ENCODE measurements at places on chromosomes 3 and 15. TPM values are rescaled to one million over a fixed set of nuclear protein-coding genes. Genes with fewer than 3 reads are reported as not detected.

The UBA7 gene
- total RNA-seq = 5.8 TPM

The FANCD2OS gene
- not detected for total RNA-seq

The CHST2 gene
- 0.36 TPM for total RNA-seq

The GRIP2 gene
- total RNA-seq = not detected

The AGBL1 gene
- not detected for total RNA-seq

The GOLGA6L7 gene
- not detected for total RNA-seq

The GOLGA8K gene
- not detected for total RNA-seq

The NUP210 gene
- 14.6 TPM for total RNA-seq

The AHSG gene
- total RNA-seq = not detected

The CYP11A1 gene
- 0.30 TPM for total RNA-seq

The BSN gene
- 0.23 TPM for total RNA-seq

The INKA1 gene
- total RNA-seq = not detected

The SLC6A1 gene
- total RNA-seq = not detected

The TPRA1 gene
- 80.4 TPM for total RNA-seq

The CPA3 gene
- not detected for total RNA-seq

The NOX5 gene
- not detected for total RNA-seq

The CASR gene
- total RNA-seq = not detected

DNA sequence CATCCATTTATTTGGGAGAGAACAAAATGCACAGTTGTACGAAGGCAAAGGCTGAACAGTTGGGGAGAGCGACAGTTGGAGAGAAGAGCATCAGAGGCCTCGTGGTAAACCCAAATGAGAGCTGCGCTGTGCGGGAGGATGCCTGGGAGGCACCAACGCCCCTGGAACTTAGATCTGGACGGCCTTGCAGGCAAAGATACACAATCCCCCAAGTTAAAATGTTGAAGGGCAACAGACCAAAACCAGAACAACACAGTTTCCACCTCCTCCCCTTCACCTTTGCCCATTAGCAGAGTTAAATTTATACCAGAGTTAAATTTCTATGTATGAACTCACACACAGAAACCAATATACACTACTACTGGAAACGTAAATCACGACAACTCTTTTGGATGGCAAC lies 339.6 kb downstream of the RORA start:
- DNase-seq = no peak

GRCh38 chr3:158465074-158465473 lies 105.9 kb upstream of the MLF1 start:
- DNase-seq = no peak

DNA sequence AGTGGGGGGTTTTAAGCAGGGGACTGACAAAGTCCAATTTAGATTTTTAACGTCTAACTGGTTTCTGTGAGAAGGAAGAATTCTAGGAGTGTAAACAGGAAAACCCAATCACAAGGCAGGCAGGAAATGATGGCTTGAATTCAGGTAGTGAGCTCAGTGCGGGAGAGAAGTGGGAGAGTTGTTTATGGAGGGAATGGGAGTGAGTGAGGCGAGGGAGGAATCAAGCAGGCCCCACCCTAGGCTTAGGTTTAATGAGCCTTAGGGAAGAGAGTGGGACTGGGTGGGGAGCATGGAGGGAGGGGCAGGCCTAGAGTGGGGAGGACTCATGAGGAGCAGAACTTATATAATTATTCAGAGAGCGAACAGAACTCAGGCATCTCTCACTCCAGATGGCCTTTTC lies 17.9 kb downstream of the VIPR1 start:
- no peak for DNase-seq

DNA sequence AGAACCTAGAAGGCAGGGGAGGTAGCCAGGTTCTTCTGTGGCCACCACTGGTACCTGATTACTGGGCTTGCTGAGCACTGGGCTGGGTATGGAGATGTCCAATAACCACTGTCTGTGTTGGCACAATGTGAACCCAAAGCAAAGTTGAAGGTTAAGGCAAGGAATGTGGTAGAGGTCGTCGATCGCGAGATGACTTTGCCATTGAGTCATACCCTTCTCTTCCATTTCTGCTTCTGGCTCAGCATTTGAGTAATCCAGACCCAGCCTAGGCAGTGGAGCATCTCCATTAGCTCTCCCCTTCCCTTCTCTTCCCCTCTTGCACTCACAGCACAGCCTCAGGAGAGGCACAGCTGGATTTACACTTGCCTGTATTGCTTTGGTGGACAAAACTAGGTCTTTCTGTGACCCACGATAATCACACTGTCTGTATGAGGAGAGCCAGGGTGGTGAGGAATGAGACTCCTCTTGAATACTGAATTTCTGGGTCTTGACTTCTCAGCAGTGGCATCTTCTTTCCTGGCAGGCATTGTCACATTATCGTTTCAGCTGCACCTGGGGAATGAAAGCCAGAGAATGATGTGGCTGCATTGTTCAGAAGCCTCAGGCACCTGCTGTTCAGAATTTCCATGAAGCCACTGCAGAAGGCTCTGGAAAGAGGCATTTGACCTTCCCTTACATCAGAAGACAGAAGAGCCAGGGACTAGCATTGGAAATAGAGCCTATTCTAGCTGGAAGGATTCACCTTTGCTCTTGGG lies 272.6 kb downstream of the PDCD6IP start:
- DNase-seq = no peak

- DNase-seq = peak; percentile 69
Observed at GRCh38 chr15:83653639-83654378, at the start of gene ADAMTSL3. Gene ADAMTSL3, plus strand, starts transcription at chr15:83654123. Its CDS starts 1,639 bp downstream, at chr15:83655762.

GRCh38 chr15:87816811-87817210 lies 439.7 kb downstream of the NTRK3 start:
- DNase-seq = peak; percentile 84

GRCh38 chr3:149581681-149582370 lies 76.0 kb downstream of the WWTR1 start:
- DNase-seq = peak; percentile 98

DNA sequence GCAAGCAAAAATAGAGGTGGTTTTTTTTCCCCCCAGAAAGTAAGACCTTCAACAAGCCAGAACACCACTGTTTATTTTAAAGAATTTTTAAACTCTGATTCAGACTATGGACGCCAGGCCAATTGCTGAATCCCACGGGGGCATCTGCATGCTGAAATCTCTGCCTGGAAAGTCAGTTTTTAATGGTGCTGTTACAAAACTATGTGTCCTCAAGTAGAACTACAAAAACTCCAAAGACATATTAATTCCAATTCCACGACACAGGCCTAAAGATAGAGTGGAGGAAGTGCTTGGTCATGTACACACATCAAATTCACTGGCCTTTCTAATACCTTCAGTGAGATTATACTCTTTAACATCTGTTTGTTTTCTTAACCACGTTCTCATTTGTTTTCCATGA lies 490.5 kb upstream of the NR2F2 start:
- DNase-seq = peak; percentile 55

DNA sequence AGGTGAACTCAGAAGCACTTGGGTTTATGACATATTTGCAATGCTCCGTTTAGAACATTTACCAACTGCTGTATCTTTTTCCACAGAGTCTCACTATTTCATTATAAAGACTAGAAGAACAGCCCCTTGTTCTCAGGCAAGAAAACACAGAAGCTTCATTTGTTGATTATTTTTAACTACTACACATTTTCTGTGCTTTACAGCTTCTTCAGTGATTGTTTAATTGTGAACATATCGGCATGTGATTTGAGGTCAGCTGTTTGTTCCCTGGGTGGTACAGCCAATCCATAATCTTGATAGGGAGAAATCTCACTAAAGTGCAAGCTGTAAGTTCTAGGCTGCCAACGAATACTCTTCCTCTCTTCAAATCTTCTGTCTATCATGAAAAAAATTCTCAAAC lies 31.0 kb upstream of the DLG1 start:
- no peak for DNase-seq

DNA sequence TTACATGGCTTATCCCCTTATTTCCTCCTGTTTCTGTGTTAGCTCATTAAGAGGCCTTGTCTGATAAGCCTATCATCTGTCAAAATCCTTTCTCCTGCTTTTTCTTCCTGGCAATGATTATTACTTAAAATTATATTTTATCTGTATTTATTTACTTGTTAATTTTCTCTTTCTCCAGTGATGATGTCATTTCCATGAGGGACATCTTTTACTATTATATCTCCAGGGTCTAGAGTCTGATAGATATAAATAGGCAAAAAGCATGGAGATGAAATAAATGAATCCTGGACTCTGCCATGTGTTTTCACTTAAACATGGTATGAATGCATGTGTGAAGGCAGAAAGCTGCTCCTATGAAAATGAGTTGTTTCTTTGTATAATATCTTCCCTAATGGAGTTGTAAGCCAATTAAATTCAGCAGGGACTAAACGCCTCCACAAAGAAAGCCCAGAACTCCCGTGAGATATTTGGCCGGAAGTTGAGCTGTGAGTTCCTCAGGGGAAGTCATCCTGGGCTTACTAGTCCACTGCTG lies 375.2 kb downstream of the TUSC7 start:
- DNase-seq = no peak

GRCh38 chr3:99699841-99700240 lies 61.4 kb downstream of the COL8A1 start:
- DNase-seq = no peak

DNA sequence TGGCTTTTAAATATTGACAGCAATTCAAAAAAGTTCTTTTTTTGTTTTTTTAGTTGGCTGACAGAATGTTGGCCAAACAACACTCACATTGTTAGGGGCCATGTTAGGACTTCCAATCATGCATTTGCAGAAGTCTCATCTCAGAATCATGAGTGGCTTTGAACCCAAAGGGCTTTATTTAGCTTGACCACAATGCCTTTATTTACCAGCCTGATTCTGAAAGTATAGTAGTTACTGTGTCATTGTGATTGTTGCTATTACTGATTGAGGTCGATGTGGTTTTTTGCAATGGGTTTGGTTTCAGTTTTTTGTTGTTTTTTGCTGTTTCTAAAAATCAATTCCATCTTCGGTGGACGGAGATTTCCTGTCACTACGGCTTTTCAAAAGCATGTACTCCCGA lies 7.2 kb downstream of the GLDN start:
- no peak for DNase-seq

- no peak for DNase-seq
Observed at GRCh38 chr3:141057946-141058800, 7.0 kb downstream of the SPSB4 start.

DNA sequence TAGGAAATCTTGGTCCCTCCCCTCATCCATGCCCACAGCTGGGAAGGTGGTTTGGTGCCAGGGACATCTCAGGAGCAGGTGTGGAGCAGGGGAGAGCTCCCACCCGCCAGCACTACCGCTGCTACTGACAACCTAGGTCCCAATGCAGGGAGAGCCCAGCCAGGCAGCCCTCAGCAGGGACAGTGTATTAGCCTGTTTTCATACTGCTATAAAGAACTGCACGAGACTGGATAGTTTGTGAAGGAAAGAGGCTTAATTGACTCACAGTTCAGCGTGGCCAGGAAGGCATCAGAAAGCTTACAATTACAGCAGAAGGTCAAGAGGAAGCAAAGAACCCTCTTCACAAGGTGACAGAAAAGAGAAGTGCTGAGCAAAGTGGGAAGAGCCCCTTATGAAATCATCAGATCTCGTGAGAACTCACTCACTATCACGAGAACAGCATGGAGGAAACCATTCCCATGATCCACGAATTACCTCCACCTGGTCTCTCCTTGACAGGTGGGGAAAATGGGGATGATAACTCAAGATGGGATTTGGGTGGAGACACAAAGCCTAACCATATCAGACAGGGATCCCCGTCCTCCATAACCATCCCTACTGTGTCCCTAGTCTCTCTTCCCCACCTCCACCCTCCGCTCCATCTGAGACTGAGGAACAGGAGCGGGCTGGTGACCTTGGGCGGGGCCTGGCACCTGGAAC lies 218.6 kb downstream of the TBC1D2B start:
- no peak for DNase-seq

DNA sequence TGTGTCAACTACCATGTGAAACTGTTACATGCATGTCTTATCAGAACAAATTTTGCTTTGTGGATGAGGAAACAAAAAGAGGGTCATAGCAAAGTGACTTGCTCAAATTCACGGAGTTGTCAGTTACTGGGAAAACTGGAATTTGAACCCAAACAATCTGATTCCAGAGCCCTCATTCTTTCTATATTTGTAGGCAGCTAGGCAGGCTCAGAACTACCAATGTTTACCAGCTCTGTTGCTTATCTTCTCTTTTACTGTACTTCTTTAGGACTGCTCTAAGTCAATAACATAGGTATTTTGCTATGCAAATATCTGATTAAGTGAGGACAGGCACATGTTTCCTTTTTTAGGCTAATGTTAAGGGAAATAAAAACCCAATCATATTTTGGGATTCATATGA lies 450.5 kb downstream of the ZPLD1 start:
- no peak for DNase-seq

- no peak for DNase-seq
Observed at GRCh38 chr3:120368172-120368571, 19.0 kb upstream of the LRRC58 start.

DNA sequence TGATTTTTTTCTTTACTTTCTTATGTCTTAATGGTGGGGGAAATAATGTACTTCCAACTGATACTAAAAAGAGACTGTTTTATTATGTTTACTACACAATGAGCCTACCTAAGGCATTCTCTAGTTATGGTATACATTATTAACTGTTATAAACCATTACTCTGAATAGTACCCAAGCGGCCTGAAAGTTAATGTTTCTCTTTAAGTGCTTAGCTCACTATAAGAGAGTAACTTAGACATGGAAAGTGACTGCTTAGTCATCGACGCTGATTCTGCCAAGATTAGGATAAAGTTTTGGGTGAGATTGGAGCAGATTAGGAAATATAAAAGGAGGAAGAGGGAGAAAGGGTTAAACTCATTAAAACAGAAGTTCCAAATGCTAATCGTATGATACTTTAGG lies 365.0 kb downstream of the NLGN1 start:
- DNase-seq = no peak

DNA sequence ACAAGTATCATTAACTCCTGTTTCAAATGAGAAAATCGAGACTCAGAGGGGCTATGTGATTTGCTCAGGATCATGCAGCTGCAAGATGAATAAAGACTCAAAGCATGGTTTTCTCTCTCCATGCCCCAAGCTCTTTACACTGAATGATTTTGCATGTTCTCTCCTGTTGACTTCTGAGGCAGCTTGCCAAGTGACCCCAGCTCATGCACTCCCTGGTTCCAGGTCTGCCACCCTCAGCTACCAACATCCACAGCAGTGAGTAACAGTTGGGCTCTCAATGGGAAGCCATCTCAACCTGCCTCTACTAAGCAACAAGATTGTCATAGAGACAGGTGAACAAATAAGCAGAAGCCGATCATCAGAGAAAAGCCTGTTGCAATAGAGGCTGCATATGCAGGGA lies 116.9 kb upstream of the GADL1 start:
- DNase-seq = no peak

GRCh38 chr15:59528961-59529402 lies 82.6 kb upstream of the GCNT3 start:
- DNase-seq = peak; percentile 80
